Kidney tubule cell (primary cell): ENCODE measurements at places on chromosomes 13 and 19.
A peak's percentile ranks its signal among the peaks of the same experiment; 100 is the strongest.

DNA sequence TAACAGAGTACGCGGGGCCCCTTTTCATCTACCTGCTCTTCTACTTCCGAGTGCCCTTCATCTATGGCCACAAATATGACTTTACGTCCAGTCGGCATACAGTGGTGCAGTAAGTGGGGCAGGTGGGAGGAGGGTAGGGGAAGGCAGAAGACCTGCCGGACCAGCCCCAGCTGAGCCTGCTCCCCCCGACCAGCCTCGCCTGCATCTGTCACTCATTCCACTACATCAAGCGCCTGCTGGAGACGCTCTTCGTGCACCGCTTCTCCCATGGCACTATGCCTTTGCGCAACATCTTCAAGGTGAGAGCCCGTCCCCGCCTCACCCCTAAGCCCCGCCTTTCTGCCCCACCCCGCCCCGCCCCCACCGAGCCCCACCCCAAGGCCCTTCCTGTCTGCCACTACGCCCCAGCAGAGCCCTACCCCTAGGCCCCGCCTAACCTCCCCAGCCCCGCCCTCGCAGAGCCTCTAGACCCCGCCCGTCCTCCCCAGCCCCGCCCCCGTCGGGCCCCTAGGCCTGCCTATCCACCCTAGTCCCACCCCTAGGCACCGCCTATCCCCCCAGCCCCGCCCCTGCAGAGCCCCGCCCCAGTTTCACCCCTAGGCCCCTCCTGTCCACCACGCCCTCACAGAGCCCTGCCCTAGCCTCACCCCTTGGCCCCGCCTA is 7.7 kb downstream of the NDUFB7 start:
- DNase-seq, result no peak

- no peak for DNase-seq
Observed at GRCh38 chr19:35388277-35389054, 17.6 kb downstream of the GPR42 start.

DNA sequence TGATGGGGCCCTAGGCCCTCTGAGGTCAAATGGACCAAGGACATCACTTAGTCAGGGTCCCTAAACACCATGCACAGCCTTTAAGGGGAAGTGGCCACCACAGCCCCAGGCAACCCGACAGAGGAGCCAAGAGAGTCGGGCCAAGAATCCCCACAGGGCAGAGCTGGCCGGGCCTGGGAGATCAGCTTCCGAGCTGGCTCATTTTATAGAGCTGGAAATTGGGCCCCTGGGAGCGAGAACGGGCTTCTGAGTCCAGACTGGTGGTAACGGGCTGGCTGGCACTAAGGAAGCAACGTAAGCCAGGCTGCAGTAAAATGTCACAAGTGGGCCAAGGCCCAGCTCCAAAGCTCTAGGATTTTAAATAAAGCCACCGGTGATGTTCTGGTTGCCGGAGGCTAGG is 51.1 kb downstream of the HSPH1 start:
- no peak for DNase-seq

- DNase-seq, result no peak
Observed at GRCh38 chr13:109870274-109870673, 83.9 kb upstream of the IRS2 start.

DNA sequence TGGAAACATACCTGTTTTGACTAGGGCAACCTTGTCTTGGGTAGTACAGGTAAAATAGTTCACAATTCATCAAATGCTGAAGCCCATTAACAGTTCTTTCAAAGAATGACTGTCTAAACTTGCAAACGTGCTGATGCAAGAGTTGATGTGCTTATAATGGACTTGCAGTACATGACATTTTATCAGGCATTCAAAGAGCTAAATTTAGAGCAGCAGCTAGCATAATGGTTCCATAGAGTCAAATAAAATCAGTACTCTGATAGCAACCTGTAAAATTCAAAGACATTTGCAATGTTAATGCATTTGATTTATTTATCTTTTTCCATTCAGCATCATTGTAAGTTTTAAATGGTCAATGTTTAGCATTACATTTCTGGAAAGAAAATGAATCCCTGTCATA is 979.7 kb upstream of the SLC10A2 start:
- DNase-seq, result no peak

DNA sequence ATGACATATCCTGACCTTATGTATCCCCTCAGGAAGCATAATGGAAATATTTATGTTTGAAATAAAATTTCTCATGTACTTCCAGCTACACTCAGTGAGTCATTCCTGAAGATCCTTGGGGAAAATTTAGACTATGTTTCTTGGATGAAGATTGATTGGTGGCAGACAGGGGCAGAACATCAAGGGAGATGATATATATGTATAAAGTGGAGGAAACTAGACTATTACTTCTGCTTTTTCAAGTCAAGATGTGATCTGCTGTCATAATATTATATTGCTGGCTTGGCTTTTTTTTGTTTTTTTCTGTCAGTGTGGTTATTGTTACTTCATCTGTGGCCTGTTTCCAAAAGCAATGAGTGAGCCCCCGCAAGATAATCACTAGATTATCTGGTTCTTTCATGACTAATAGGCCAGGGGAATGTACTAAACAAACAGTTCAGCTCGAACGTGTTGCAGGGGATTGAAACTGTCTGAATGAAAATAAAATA is 87.2 kb upstream of the TNFSF11 start:
- peak; percentile 54 for DNase-seq

DNA sequence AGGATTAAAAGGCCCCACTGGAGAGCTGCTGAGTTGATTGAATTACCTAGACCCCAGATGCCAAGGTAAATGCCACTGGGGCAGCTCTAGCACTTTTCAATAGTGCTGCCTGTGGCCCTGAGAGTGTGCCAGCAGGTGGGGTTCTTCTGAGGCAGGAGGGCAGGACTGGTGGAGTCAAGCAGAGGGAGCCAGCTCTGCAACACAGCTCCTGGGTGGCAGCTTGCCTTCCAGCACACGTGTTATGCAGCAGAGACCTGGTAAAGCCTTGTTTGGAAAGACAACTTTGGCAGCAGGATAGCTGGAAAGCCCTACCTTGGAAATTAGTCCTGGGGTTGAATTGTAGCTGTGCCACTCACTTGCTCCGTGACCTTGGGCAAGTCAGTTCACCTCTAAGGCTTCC is 306.6 kb downstream of the ATP8A2 start:
- no peak for DNase-seq

DNA sequence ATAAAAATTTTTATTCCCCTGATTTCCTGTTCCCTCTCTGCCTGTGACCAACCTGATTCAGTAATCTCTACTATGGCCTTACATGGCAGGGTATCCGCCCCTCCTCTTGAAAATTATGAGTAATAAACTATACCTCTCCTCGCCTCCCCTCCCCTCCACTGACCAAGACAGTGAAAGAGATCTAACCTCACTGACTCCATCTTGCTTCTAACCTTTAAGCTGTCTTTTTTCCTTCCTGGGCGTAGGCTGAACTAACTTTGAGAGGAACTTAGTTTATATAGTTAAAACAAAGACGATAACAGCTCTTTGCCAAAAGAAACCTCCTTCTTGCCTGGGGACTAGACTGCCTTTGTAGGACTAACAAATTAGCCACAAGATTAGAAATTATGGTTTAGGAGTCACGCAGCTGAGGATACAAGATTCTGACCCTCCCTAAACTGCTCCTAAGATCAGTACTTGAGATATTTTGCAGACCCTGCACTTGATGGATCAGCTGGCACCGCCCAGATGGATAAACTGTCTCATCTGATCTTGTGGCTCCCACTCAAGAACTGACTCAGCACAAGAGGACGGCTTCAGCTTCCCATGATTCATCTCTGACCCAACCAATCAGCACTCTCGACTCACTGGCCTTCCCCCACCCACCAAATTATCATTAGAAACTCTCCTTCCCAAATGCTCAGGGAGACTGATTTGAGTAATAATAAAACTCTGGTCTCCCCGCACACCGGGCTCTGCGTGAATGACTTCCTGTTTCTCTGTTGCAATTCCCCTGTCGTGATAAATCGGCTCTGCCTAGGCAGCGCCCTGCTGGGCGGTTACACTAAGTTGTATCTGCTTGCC is 187.1 kb downstream of the TDRD3 start:
- DNase-seq, result peak; percentile 10

GRCh38 chr19:18193388-18194180 is 566 bp downstream of the MPV17L2 start:
- DNase-seq, result no peak

- DNase-seq, result no peak
Observed at GRCh38 chr13:112059457-112060281, 7.3 kb upstream of the SOX1 start.

GRCh38 chr13:43300865-43301264 is 277.5 kb downstream of the DNAJC15 start:
- DNase-seq, result no peak

- peak; percentile 52 for DNase-seq
Observed at GRCh38 chr19:48819366-48819816, 8.6 kb upstream of the BCAT2 start.

GRCh38 chr19:2274931-2275535 is 6.9 kb downstream of the PEAK3 start:
- DNase-seq, result peak; percentile 65

GRCh38 chr19:4800591-4801081 is 9.1 kb downstream of the FEM1A start:
- no peak for DNase-seq

DNA sequence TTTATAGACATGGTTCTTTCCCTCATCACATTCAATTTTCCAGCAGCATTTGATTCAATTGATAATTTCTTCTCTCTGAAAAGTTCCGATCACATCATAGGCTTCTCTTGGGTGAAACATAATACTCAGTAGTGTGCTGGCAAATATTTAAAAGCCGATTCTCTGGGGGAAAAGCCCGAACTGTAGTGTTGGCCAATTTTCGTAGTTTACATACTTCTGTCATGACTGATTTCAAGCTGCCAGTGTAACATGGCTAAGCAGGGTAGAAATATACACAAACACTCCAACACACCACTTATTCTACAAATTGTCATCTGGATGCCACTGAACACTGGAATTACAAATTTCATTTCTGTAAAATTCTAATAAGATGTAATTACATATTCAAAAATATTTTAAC is 56.1 kb upstream of the FREM2 start:
- DNase-seq, result no peak

DNA sequence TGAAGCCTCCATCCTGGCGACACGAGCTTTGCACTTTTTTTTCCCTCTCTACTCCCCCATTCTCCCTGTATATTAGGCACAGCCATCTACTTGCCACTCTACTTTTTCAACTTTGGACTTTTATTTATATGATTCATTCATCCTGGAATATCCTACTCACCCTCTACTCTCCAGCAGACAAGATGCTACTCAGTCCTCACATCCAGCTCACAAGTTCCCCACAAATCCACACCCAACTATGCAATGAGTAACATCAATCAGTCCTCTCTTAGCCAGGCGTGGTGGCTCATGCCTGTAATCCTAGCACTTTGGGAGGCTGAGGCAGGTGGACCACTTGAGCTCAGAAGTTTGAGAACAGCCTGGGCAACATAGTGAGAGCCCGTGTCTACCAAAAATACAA is 23.9 kb upstream of the URAD start:
- DNase-seq, result peak; percentile 35

DNA sequence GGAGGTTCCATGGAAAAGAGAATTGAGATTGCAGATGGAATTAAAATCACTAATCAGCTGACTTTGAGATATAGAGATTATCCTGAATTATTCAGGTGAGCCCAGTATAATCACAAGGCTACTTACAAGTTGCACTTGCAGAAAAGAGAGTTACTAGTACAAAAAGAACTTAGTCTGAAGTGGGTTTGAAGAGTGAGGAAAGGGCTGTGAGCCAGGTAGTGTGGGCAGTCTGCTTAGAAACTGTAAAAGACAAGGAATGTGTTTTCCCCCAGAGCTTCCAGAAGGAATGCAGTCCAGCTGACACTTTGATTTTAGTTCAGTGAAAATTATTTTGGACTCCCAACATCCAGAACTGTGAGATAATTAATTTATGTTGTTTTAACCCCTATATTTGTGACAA is 285.4 kb upstream of the GPC6 start:
- no peak for DNase-seq

DNA sequence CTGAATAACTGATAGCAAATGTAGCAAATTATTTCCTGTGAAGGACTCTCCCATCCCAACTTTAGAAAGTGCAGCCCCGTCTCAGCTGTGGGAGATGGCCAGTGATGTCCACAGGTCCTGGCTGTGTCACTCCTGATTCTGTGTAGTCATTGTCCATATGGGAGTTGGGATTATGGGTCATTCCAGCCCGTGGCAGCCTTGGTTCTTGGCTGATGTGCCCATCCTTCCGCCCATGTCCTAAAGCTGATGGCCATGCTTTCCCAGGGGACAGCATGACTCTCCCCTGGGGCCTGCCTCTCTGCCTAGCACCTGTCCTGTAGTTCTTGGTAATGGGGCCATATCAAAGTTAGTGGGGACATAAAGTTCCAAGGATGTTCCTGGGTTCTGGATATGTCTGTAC is 43.9 kb upstream of the C1QTNF9 start:
- DNase-seq, result no peak

GRCh38 chr13:90918536-90918935 is 429.0 kb upstream of the MIR17HG start:
- peak; percentile 89 for DNase-seq

DNA sequence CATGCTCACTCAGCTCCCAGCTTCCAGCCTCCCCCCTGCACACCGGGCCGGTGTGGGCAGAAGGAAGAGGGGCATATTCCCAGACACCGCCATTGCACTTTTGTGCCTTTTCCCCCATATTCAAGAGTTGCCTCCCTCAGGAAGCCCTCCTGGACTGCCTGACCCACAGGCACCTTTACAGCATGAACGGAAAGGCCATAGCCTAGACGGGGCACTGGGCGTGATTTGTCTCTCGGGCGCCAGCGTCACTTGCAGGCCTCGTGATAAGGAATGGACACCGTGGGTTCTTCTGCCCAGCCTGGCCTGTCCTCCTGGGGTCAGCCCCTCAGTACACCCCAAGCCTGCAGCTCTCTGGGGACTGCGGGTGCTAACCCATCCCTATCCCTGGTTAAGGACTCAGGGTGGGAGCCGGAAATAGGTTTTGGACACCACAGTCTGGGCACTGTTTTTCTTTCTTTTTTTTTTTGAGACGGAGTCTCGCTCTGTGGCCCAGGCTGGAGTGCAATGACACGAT is 933 bp upstream of the UQCR11 start:
- DNase-seq, result no peak
